Hindlimb muscle (tissue), 1 donor: ENCODE measurements at places on chromosomes 5 and 9. TPM values are rescaled to one million over a fixed set of nuclear protein-coding genes. Genes with fewer than 3 reads are reported as not detected.

DNA sequence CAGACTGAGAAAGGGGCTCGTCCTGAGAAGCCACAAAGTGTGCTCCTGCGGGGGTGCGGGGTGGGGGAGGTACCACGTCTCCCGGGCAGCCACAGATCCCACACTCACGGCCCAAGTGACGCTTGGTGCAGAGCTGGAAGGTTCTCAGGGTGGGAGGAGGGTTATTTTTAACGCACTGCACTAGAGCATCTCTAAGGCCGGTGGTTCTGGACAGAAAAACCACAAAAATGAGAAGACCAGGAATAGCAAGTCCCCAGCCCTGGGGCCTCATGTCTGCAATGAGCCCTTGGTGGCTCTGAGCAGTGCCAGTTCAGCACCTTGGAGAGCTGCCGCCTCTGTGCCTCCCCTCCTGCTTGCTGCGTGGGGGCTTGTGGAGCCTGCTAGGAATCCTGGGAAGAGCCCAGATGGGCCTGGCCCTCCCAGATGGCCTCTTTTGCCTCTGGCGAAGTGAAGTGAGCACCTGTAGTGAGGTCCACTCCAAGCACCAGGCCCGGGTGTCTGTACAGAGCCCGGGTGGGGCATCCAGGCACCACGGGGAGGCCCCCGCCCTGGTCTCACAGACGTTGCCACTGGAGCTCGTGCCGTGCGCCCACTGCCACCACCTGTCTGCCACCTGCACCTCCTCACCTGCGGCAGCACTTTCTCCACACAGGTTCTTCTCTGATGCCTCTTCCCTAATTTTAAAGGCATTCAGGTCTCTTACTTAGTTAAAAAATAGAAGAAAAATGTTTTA is 48.9 kb upstream of the CACNA1B start:
- peak; percentile 29 for DNase-seq

- no peak for DNase-seq
Measured at GRCh38 chr5:116650964-116651363, 76.3 kb upstream of the SEMA6A start.

DNA sequence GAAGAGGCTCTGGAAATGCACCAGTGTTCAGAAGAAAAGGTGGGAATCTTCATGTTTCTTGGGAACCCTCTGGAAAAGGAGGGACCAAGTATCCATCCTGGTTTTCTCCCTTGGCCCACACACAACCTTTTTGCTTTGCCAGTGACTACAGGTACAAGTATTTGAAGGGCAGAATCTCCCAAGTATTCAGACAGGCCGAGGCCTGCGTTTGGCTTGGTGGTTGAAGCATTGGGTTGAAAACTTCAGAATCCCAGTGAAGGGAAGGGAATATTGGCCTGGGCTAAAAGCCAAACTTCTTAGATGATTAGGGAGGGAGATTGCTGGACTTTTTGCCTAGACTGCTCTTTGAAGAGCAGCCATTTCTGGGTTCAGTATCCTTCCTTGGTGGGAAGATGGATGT is 71.9 kb downstream of the UBAP1 start:
- DNase-seq = no peak

Gene PCDHB14
- polyA plus RNA-seq = 7.5 TPM

DNA sequence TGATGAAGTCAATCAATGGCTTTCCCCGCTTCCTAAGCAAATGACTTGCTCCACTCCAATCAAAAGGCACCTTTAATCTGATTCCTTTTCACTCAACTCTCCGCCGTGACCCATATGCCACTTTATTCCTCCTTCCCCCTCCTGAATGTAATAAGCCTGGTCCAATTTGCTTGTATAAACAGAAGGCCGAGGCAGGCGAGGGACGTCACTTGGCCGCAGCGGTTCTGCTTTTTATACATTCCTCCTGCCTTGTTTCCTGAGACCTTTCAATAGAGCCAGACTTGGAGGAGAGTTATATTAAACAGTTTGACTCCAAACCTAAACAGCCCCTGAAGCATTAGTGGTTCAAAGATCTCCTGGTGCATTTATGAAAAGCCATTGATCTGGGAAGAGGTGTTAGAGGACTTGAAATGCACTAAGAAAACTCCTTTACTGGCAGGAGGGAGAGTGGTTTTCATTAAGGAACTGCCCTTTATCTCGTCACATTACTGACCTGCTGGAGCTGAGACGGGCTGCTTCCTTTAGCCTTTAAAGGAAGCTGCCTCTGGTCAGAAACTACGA is 273.4 kb downstream of the SLIT3 start:
- no peak for DNase-seq

Gene MAT2B
- 52.3 TPM for polyA plus RNA-seq

- DNase-seq = peak; percentile 70
Measured at GRCh38 chr5:139131465-139131864, 66.7 kb downstream of the SIL1 start.

GRCh38 chr9:89677702-89678395 is 73.0 kb downstream of the GADD45G start:
- peak; percentile 76 for DNase-seq
